ENCODE measurements at places on chromosomes 7 and 10.
A peak's percentile ranks its signal among the peaks of the same experiment; 100 is the strongest.

DNA sequence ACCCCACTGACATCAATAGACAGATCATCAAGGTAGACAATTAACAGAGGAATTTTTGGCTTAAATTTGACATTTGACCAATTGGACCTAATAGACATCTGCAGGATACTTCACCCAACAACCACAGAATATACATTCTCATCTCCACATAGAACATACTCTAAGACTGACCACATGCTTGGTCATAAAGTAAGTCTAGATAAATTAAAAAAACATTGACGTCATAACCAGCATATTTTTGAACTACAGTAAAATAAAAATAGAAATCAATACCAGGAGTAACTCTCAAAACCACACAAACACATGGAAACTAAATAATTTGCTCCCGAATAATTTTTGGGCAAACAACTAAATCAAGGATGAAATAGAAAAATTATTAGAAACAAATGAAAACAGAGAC lies 205.7 kb downstream of the REEP3 start:
- H3K4me3 ChIP-seq, result no peak overlapping the region
- no peak for DNase-seq
- H3K27ac ChIP-seq, result no peak overlapping the region
- H3K27me3 ChIP-seq, result no peaks in the 10 kb centered on the region
- H3K36me3 ChIP-seq, result no peaks in the 10 kb centered on the region
- H3K4me1 ChIP-seq, result peaks cover 11% of the 10 kb centered on the region

GRCh38 chr7:51045319-51046102 lies 262.8 kb upstream of the GRB10 start:
- no peak overlapping the region for H3K4me3 ChIP-seq
- no peaks in the 10 kb centered on the region for H3K27me3 ChIP-seq
- no peak for DNase-seq

DNA sequence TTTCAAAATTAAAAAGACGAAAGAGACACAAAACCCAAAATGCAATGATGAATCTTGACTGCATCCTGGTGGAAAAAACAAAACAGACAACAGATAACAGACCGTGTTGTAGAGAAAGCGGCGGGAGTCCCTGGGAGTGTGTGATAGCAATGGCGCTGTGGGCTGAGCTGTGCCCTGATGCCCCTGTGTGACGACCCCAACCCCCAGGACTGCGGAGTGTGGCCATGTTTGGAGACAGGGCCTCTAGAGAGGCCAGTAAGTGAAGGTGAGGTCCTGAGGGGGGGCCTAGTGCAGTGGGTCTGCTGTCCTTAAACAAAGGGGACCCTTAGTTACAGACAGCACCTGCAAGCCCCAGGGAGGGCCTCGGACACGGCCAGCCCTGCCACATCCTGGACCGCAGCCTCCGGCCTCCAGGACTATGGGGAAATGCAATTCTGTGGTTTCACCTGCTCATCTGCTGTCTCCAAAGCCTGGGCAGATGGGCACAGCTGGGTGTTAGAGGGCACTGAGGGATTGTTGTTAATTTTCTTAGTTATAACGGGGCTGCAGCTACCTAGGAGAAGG lies 277.7 kb downstream of the DNAJB6 start:
- DNase-seq, result no peak
- H3K27me3 ChIP-seq, result no peaks in the 10 kb centered on the region
- H3K27ac ChIP-seq, result no peak overlapping the region
- H3K4me3 ChIP-seq, result no peak overlapping the region

- H3K27ac ChIP-seq, result no peak overlapping the region
- no peak overlapping the region for H3K4me3 ChIP-seq
- H3K27me3 ChIP-seq, result no peaks in the 10 kb centered on the region
- no peaks in the 10 kb centered on the region for H3K36me3 ChIP-seq
These were observed 128.1 kb downstream of the SLIT1 start for GRCh38 chr10:97057491-97058235.

GRCh38 chr7:135597181-135597925 lies 39.6 kb downstream of the NUP205 start:
- peaks cover 24% of the 10 kb centered on the region for H3K36me3 ChIP-seq
- no peak for DNase-seq
- no peak overlapping the region for H3K4me3 ChIP-seq
- no peaks in the 10 kb centered on the region for H3K4me1 ChIP-seq
- no peaks in the 10 kb centered on the region for H3K27me3 ChIP-seq

DNA sequence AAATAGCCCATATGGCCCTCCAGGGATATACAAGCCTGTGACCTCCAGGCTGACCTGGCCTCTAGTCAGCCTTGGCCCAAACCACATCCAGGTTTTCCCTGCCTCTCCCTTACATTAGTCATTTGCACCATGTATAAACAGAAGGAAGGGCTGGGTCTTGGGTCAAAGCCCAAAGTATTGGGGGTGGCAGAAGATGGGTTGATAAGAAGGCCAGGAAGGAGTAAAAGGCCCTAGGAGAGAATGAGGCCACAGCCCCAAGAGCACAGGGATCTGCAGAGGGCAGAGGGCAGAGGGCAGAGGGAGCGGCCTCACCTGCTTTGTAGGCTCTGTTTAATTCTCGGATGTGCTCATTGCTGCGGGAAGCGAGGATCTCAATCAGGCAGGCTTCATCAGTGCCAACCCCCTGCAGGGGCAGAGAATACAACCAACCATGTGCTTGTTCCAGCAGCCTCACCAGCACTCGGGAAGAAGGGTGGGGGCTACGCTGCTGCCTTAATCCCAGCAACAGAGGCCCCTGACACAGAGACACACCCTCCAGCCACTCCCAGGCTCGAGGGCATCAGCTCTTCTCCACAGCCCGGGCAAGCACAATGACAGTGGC lies 31.3 kb downstream of the PLAC9 start:
- peak overlapping the region; percentile 26 for H3K27ac ChIP-seq
- H3K27me3 ChIP-seq, result no peaks in the 10 kb centered on the region
- peaks cover 39% of the 10 kb centered on the region for H3K4me1 ChIP-seq
- no peak overlapping the region for H3K4me3 ChIP-seq

GRCh38 chr10:127907411-127908105 lies 655 bp downstream of the PTPRE start:
- peak overlapping the region; percentile 81 for H3K27ac ChIP-seq
- H3K36me3 ChIP-seq, result no peaks in the 10 kb centered on the region
- no peak for DNase-seq

Data from thoracic aorta (tissue), 2 donors.